ENCODE measurements at places on chromosomes 3 and 15.

- no peak for ATAC-seq
Observed at GRCh38 chr15:60525341-60526039, 46.5 kb upstream of the ICE2 start.

DNA sequence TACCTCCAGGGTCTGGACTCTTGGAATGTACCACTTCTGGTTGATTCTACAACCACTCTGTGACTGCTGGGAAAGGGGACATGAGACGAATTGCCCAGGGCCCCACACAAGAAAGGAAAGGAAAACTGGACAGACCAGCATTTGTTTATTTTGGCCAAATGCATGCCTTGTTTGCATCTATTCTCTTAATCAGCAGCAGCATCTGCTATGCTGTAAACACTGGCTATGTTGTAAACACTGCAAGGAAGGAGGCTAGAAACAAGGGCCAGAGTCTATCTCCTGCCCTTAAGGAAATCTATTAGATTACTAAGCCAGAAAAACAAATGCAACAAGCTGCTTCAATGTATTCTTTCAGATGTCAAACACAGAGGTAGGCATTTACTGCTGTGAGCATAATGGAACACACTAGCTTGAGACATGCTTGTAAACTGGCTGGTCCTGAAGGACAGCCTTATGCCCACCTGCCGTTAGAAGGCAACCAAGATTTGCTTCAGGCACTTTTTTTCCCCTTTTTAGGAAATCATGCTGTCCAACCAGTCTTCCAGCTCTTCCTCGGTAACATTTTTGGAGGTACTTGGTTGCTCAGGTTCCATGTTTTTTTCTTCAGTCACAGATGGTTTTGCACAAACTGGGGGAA, 102.1 kb upstream of the CHRM5 start:
- no peak for ATAC-seq

GRCh38 chr3:158769952-158770740, 31.7 kb upstream of the MFSD1 start:
- peak; percentile 30 for ATAC-seq

DNA sequence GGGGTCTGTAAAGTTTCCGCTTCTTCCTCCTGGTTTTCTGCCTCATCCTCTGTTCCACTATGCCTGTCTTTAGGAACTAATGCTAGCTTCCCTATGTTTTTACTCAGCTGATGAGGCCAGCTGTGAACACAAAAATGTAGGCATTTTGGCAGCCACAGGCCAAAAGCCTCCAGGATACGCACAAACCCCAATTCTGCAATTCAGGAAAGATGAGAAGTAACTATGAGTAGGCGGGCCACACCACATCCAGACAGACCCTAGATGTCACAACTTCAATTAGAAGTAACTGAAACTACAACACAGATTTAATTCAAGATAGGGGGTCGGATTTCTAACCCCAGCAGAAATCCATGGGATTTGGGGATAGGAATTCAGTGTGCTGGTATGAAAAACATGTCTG, 11.9 kb downstream of the CA12 start:
- no peak for ATAC-seq

DNA sequence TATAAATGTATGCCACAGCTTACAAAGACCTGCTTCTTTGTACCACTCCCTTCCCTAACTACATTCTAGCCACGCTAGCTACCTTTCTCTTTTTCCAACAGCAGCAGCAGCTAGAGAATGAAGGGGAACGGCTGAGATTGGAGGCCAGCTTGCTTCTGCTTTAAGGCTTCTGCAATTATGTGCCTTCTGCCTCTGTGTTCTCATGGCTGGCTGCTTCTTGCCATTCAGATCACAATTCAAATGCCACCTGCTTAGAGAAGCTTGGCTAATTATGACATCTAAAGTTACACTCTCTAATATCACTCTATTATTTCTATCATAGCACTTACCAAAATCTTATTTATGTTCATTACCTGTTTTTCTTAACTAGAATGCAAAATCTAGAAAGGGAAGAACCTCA, 95.2 kb downstream of the RYK start:
- no peak for ATAC-seq

DNA sequence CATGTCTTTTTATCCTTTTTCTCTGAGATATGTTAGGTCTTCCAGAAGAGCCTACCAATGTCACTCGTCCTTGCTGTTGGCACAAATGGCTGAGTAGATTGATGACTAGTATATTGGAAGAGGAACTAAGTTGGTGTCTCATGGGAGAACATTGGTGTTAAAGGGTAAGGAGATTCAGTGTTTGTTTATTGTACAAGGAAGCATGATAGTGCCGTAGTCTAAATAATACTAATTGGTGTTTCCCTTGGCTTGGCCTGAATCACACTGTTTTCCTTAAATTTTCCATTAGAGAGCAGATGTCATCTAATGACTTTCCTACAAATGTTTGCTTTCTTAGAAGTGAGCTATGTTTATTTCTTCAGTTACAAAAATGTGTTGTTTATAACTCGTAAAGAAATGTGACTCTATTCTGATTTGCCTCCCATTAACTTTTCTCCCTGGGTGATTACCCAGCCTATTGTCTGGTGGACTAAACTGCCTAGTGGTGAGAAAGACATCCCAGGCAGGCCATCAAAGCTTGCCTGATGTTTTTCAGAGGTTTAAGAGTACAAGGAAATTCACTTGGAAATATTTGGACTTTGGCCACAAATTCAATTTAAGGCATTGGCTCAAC, 28.7 kb downstream of the ADAMTSL3 start:
- no peak for ATAC-seq

- ATAC-seq, result no peak
Observed at GRCh38 chr15:92810418-92811138, 89.5 kb upstream of the CHD2 start.

- ATAC-seq, result peak; percentile 2
Observed at GRCh38 chr15:93028111-93028631, 60.8 kb downstream of the RGMA start.

- no peak for ATAC-seq
Observed at GRCh38 chr3:10240799-10241198, 7.5 kb upstream of the TATDN2 start.

DNA sequence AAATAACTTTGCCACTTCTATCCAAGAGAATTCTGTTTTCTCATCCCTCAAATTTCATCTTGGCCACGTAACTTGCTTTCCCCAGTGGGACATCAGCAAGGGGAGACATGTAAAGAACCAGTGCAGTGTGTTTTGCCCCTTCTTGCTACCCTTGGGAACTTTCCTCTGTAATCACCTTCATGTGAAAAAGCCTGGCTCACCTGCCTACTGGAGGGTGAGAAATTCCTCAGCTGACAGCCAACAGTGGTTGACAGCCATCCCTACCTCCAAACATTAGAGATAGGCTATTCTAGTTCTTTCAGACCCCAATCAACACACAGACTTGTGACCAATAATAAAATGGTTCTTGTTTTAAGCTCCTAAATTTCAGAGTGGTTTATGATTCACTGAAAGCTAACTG, 333.9 kb upstream of the TBC1D5 start:
- ATAC-seq, result no peak

DNA sequence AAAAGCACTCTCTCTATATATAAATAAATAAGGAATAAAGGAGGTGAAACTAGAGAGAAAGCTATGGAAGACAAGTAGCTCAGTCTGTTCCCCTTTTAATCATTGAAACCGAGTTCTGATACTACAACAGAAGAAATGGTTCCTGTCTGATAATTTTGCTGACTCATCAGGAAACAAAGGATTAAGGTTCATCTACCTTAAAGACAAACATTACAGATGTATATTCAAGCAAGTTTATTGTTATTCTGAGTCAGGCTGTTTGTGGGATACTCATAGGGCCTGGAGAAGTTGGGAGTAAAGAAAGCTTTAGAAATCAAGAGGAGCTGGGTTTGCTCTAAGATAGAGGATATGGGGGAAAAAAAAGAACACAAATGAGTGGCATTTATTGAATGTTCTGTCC, 566.0 kb downstream of the ROBO2 start:
- ATAC-seq, result peak; percentile 82

DNA sequence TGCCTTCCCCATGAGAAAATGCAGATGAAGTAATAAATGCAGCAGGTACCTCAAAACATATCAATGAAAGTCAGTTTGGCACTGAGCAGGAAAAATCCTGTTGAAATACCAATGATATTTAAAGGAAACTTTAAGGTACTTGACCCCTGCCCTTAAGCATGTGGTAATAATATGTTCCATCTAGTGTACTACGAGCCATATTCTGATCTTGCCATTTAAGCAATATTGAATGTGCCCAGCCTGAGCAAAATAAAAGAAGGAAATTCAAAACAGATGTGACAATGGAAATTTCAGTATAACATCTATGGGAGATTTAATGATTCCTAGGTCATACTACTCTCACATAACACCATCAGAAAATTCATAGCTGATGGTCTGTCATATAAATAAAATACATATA, 191.8 kb upstream of the CGNL1 start:
- ATAC-seq, result no peak

GRCh38 chr3:143605233-143605950, 242.9 kb downstream of the SLC9A9 start:
- ATAC-seq, result no peak

GRCh38 chr15:75235051-75235673, 23.0 kb upstream of the GOLGA6C start:
- no peak for ATAC-seq

- no peak for ATAC-seq
Observed at GRCh38 chr3:66362541-66362941, 138.3 kb downstream of the LRIG1 start.

DNA sequence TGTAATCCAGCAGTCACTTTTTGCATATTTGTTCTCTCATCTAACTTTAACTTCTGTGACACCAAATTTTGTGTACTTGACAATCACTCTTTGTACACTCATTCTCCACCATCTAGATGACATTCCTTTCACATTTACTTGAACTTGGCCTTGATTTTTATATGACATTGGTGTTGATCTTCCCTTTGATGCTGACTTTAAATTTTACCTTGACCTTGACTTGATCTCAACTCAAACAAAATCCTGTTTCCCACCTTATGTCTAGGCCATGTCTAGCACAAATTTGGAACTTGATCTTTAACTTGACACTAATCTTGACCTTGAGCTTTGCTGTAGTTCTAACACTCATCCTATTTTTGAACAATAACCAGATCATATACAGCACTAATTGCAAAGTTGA, 33.2 kb downstream of the ROPN1B start:
- no peak for ATAC-seq

DNA sequence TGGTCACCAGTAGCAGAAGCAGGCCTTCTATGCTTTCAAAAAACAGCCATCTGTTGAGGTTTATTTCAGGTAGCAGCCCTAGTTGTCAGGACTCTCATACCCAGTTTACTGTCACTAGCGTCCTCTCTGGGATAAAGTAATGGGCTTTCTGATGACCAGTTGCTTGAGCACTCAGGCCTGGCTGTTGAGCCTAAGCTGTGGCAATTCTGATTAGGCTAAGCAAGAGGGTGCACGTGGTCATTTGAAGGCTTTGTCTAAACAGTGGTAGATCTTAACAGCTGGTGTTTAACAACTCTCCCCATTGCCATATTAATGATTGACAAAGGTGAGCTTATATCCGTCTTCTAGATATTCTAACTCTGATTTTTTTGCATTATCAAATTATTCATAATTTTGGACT, 132.9 kb upstream of the TMCO5A start:
- ATAC-seq, result no peak

GRCh38 chr3:104392327-104392726, 974.4 kb upstream of the ALCAM start:
- ATAC-seq, result no peak

DNA sequence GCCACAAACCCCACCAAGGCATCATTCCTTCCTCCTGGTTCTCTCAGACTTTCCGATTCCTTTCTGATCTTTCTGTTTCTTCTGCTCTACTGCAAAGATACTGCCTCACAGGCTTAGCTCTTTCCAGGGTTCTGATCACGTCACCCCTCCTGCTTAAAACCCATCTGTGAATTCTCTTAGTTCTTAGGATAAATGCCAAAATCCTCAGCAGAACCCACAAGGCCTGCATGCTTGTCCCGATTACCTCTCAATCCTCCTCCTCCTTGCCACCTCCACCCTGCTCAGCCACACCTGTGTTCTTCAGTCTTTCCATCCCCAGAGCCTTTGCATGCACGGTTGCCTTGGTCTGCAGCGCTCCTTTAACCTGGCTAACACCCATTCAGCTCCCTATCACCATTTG, 84.0 kb downstream of the SRGAP3 start:
- no peak for ATAC-seq

- ATAC-seq, result no peak
Observed at GRCh38 chr3:127152684-127153505, 40.0 kb upstream of the PRR23E start.

GRCh38 chr3:43533009-43533408, 88.8 kb downstream of the ANO10 start:
- no peak for ATAC-seq

DNA sequence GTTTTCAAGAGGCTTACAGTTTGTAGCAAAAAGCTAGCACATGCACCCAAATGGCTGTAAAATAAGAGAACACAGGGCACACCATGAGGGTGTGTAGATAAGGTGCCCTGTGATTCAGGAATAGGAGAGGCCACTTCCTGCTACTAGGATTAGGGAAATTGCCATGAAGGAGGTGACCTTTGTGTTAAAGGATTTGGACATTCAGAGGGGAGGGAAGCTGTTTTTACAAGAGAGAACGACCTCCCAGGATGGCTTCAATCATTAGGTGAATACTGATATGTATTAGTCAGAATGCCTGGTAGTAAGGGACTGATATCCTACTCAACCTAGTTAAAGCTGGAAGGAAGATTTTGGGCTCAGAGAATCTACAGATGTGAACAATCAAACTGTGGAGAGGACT, 35.7 kb upstream of the ABHD17C start:
- no peak for ATAC-seq

DNA sequence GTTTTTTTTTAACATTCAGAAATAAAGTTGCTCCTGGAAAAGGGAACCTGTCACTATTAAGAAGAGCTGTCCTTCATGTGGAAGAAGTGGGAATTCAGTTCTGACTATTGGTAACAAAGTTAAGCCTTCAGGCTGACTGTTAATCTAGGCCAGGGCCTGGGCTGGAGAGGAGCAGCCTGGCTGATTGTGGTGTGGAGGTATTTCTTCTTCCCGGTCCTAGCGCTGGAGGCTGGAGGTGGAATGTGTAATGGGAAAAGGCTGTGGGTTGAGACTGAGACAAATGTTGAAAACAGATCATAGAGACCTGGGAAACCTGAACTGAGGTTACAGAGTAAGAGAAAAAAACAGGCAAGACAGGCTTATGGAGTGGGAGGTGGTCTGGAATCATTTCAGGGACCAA, 23.8 kb upstream of the SH3BP5 start:
- ATAC-seq, result no peak

- ATAC-seq, result no peak
Observed at GRCh38 chr15:37002041-37002672, 98.2 kb downstream of the MEIS2 start.

DNA sequence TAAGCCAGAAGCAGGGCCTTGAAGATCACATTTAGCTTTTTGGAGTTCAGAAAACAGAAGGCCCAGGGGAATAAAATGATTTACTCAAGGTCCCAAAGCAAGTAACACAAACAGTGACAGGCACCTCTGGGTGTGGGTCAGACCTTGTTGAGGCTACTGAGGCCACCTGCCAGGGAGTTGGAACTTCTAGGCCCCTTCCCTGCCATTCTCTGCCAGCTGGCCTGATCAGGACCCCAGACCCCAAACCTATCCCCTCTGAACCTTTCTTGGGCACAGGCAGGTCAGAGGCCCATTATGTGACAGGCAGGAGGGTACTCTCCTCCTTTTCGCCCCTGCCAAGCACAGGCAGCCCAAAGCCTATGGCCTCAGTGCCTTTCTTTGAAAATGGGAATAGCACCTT, 49.4 kb upstream of the ATP2B2 start:
- no peak for ATAC-seq
